ENCODE measurements at places on chromosomes 11 and 22.

GRCh38 chr11:47152126-47152952 is 24.3 kb downstream of the ARFGAP2 start:
- DNase-seq: no peak

DNA sequence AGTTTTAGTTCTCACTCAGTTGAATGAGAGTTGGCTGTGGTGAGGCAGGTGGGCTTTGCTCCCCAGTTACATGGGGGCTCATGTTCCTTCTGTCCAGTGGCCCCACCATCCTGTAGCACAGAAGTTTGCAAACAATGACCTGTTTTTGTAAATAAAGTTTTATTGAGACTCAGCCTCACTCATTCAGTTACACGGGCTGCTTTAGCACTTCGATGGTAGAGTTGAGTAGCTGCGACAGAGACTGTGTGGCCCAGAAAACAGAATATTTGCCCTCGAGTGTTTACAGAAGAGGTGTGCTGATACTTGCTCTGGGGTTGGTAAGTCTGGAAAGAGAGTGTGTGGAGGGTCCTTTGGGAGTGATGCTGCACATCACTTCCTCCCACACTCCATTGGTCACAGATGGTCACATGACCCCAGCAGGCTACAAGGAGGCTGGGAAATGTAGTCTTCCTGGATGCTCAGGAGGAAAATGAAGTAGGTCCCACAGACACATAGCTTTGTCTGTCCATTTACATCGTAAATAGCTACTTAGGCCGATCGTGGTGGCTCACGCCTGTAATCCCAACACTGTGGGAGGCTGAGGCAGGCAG is 34.6 kb downstream of the IFT27 start:
- DNase-seq: peak; percentile 10

DNA sequence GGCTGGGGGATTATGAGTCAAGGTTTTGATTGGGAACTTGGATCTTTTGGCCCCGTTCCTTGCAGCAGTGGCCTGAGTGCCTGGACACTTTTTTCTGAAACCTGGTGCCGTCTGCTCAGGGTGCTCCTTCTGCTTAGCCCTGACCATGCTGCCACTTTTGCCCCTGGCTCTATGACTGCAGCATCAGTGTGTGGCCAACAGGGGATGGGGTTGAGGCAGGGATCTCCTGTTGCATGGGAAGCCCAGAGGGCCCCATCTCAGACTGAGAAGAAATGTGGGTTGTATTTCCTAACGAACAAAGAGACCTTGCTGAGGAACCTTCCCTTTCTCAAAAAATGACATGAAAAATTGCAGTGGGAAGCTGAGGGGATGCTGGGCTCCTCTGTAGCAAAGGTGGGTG is 18.7 kb downstream of the POU2F3 start:
- DNase-seq: no peak

GRCh38 chr22:36143066-36143815 is 17.3 kb downstream of the APOL3 start:
- DNase-seq: no peak

DNA sequence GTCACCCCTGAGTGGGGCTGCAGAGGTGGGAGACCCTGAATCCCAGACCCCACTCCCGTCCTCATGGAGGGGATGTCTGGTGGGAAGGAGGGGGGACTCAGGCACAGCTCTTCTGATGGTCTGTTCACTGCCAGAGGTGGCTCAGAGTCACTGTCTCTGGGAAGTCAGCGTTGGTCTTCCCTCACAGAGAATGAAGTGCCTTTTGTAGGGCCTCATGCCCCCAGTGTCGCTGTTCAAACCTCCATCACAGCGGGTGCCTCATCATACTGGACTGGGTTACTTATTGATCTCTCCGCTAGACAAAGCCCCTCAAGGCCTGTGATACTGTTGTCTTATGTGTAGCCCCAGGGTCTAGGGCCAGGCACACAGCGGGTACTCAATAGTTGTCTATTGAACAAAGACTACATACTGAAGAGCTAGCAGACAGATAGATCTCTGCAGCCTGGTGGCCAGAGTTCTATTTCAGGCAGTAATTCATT is 41.3 kb downstream of the CD6 start:
- no peak for DNase-seq

All from sciatic nerve (tissue), 2 donors.